Renal cortex interstitium (tissue), 15 donors: ENCODE measurements at places on chromosomes 4 and X.

DNA sequence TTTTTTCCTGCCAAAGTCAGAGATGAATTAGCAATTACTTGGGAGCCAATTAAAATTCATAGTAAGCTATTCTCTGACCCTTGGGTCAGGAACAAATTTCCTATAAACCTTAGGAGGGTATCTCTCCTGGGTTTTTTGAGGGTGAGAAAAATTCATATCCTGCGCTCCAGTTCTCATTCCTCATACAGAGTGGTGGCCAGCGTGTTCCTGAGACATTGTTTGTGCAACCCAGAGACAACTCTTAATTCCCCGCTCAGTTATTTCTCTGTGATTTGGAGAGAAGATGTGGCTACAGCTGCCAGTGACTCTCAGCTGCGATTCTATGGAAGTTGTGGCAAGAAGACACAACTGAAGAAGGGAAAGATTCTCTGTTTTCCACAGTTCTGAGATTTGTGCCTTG is 37.9 kb upstream of the CBR4 start:
- no peak for DNase-seq

DNA sequence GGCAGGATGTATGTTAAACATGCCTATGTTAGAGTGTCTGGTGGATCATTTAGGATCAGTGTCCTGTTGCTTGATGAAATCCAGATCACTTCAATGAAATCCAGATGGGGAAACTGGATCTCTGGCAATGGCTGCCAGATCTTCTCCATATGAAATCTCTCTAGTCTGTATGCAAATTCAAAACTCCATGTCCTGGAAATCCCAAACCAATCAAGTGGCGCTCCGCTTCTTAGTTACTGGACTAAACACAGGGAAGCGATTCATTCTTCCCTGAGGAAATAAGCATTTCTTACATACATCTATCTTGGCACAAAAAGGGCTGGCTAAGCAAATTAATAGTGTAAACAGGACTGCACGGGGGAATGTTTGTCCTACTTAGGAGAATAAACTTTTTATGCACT is 94.9 kb downstream of the HDAC8 start:
- peak; percentile 6 for DNase-seq

DNA sequence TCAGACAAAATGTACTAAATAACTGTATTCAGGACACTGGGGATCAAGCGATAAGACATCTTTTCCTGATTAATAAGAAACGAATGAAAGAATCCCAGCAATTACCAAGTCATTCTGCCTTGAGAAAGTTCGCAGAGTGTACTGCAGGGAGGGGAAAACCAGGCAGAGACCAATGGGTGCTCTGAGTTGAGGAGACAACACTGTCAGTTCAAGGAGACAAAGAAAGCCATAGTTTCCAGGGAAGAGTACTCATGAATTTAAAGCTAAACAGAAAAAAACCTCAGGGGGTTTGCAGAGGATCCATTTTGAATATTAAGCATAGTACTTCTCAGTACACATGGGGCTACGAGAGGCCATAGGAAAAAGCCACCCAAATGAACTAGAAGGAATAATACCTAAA is 573.0 kb downstream of the KCTD8 start:
- no peak for DNase-seq

GRCh38 chr4:142150483-142150882 is 514.1 kb downstream of the IL15 start:
- no peak for DNase-seq

GRCh38 chr4:123412091-123412505 is 15.5 kb downstream of the SPRY1 start:
- DNase-seq = no peak
